Cortex of kidney (tissue), 1 donor: ENCODE measurements at places on chromosomes 3 and 15.

DNA sequence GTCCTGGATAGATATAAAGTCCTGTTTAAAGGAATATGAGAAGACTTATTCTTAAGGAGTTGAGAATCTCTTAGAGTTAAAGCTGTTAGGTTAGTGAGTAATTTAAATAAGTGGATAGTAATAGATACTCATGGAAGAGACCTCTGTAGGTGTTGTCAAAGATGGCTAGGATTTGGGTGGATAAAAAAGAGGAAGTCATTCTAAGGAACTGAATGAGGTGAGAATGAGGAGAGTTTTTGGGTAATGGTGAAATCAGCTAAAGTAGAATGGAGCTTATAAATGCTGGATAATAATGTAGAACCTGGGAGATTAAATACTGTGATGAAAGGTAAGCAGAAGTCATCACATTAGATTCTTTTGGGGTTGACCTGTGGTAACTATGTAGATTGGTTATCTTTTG lies 8.1 kb downstream of the ARIH1 start:
- no peak for DNase-seq

GRCh38 chr3:120496278-120497002 lies 45.6 kb upstream of the FSTL1 start:
- DNase-seq: no peak

GRCh38 chr15:81199031-81199779 lies 2.5 kb downstream of the IL16 start:
- no peak for DNase-seq

- DNase-seq: no peak
Measured at GRCh38 chr3:46314517-46314916, 39.4 kb upstream of the CCR2 start.

GRCh38 chr15:42605796-42606195 lies 30.4 kb downstream of the STARD9 start:
- no peak for DNase-seq

DNA sequence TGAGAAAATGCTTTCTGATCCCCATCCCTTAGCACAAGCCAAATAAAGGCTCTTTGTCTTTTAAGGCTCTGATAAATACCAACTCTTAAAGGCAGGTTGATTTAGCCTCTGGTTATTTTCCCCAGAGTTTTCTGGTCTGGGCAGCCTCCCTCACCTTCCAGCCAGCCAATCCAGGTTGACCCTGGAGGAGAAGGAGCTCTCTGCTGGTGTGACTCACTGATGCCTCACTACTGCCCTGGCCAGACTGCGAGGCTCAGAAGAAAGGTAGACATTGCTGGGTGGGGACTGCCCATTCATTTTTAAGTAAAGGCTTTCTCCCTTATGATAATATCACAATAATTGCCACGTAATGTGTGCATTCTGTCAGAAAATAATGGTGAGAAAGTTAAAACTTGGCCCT lies 37.1 kb downstream of the SLCO3A1 start:
- DNase-seq: no peak

DNA sequence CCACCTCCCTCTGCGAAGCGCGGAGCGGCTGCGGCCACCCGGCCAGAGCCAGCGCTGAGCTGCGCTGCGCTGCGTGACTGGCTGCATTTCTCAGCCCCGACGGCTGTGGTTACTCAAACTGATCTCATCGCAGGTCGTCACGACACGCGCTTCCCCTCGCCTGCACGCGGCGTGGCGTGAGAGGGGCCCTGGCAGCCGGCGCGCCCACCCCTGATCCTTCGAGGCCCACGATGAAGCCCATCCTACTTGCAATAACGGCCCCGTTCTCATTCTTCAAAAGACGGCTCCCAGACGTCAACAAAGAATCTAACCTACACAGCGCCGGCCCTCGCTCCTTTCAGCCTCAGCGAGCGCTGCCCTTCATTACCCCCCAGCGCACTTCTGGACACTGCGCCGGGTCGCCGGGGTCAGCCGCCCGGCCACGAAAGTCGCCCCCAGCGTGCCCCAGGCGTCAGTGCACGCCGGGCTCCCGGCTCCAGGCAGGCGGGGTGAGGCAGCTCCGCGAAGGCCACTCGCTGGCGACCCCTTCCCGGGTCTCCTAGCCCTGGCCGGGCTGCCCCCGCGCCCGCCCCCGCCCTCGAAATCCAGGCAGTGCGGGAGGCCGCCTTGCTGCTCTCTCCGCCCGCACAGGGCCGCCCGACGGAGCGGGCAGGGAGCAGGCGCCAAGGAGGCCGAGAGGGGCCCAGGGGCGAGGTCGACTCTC lies 9.9 kb upstream of the LEKR1 start:
- DNase-seq: no peak

DNA sequence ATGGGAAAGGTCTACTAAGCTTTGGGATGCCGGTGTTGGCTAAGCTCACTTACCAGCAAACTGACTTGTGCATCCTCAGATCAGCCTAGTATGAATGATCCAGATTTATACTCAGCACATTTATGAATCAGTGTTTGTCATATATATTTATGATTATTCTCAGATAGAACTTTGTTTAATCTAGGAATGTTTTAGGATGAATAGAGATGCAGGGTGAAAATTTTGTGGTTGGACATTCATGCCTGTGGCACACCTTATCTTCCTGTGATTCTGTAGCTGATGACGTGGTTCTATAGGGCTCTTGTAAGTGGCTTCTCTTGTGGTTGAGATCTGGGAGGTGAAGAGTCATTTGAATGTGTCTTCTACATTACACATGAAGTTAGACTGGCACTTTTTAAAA lies 11.4 kb downstream of the CDIN1 start:
- no peak for DNase-seq

GRCh38 chr3:138513090-138513843 lies 78.9 kb downstream of the ESYT3 start:
- no peak for DNase-seq

GRCh38 chr15:43872416-43873020 lies 45.7 kb downstream of the WDR76 start:
- no peak for DNase-seq

DNA sequence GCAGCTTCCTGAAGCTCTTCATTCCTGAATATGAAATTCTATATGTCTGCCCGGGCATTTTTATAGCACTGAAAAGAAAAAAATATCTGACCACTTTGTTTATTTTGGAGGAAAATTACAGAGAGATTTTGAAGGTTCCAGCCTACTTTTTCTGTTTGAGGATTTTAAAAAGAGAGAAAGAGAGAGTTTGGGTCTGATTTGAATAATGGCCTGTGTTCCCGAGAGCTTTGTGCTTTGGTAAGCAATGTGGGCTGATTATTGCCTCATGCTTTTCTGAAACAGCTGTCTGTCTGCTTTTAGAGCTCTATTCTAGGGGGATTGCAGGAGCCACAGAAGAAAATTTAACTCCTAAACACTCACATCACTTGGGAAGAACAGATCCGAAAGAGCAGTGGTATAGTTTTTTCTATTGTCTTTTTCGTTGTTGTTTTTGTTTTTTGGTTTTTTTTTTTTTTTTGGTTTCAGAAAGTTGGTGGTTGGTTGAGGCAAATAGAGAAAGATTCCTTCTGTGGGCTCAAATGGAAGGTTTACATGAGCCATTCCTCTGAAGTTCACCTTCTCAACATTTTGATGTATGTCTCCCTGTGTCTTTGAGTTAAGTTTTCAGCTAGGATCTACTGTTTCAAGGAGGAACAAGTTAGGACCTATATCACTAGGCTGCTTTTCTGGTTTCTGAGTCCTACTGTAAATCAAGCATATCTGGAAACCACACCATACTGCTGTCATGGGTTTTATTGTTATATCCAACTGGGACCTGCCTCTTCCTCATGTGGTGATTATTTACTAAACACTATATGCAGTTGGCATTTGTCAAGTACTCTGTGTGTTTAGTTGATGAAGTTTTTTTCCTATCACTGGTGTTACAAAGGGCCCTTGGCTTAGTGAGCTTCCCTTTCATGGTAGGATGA lies 178.9 kb downstream of the KCNMB2 start:
- no peak for DNase-seq

GRCh38 chr3:45688194-45688881 lies 858 bp upstream of the SACM1L start:
- DNase-seq: no peak
